Osteoblast (primary cell): ENCODE measurements at places on chromosomes 1 and 21. TPM values are rescaled to one million over a fixed set of nuclear protein-coding genes. Genes with fewer than 3 reads are reported as not detected.

DNA sequence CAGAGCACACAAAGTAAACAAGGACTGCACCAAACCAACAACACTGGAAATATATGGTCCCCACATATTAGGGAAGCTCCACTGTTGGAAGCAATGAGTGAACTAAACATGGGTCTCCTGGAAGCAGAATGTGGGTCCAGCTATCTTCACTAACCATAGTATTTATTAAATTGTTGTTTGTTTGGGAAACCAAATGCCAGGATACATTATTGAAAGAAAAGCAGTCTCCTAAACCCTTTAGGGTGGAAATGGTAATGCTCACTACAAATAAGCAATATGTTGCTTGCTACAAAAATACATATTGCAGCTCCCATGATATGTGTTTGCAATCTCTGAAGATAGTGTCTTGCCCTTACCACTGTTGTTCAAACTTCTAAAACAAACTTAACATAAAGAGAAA lies 2.2 kb downstream of the NEGR1 start:
- no peaks in the 10 kb centered on the region for H3K36me3 ChIP-seq
- peaks cover 21% of the 10 kb centered on the region for H3K4me1 ChIP-seq
- no peaks in the 10 kb centered on the region for H3K27me3 ChIP-seq
- no peak for DNase-seq
- H3K4me3 ChIP-seq = peak overlapping the region; percentile 92

DNA sequence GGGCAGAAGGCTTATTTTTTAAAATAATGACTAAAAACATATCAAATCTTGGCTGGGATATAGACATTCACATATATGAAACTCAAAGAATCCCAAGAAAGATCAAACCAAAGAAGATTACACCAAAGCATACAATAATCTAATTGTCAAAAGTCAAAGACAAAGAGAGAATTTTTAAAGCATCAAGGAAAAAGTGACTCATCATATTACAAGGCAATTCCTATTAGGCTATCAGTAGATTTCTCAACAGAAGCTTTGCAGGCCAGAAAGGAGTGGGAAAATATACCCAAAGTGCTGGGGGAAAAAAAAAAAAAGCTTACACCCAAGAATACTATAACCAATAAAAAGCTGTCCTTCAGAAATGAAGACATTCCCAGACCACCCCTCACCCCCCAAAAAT lies 375.6 kb downstream of the BRINP2 start:
- no peak for DNase-seq
- H3K4me3 ChIP-seq = no peak overlapping the region
- H3K27ac ChIP-seq = no peak overlapping the region
- no peaks in the 10 kb centered on the region for H3K27me3 ChIP-seq
- no peaks in the 10 kb centered on the region for H3K36me3 ChIP-seq
- no peaks in the 10 kb centered on the region for H3K4me1 ChIP-seq

- no peak overlapping the region for H3K4me3 ChIP-seq
- H3K36me3 ChIP-seq = peaks cover 39% of the 10 kb centered on the region
- H3K27ac ChIP-seq = no peak overlapping the region
Measured at GRCh38 chr1:25487628-25488027, 55.8 kb upstream of the LDLRAP1 start.

GRCh38 chr1:42940851-42941639 lies 17.6 kb downstream of the SLC2A1 start:
- H3K27ac ChIP-seq = peak overlapping the region; percentile 96
- DNase-seq = peak; percentile 87
- no peaks in the 10 kb centered on the region for H3K27me3 ChIP-seq
- H3K4me3 ChIP-seq = peak overlapping the region; percentile 25
- peaks cover 11% of the 10 kb centered on the region for H3K36me3 ChIP-seq

DNA sequence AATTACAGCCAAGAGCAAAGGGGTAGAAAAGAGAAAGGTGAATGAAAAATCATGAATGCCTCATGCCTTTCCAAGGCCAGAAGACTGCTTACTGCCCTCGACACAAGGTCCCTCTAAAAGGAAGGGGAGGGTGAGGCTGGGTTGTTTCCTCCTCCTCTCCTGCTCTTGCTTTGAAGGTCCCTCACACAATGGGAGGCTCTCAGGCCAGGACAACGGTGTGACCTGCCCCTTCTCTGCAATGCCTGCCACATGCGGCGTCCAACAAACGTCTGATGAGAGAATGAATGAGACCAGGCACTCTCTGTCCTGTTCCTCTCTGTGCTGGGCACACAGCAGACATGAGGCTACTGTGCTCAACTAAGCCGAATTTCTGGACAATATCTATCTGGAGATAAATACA lies 51.3 kb downstream of the SSBP3 start:
- no peaks in the 10 kb centered on the region for H3K4me1 ChIP-seq
- no peak overlapping the region for H3K27ac ChIP-seq
- no peak overlapping the region for H3K4me3 ChIP-seq
- H3K27me3 ChIP-seq = no peaks in the 10 kb centered on the region
- no peak for DNase-seq

GRCh38 chr1:198667186-198667585 lies 28.3 kb downstream of the PTPRC start:
- no peak overlapping the region for H3K4me3 ChIP-seq
- DNase-seq = no peak
- no peaks in the 10 kb centered on the region for H3K27me3 ChIP-seq
- no peaks in the 10 kb centered on the region for H3K36me3 ChIP-seq
- peak overlapping the region; percentile 89 for H3K27ac ChIP-seq

DNA sequence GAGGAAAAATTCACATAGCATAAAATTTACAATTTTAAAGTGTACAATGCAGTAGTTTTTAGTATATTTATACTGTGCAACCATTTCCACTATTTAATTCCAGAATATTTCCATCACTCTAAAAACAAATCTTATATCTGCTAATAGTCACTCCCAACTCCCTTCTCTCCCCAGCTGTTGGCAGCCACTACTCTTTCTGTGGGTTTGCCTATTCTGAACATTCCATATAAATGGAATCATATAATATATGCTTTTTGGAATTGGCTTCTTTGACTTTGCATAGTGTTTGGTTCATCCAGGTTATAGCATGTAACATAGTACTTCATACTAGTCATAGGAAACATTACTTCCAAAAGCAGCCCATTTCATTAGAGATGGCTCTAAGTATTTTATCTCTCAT lies 25.0 kb upstream of the TMEM39B start:
- H3K4me1 ChIP-seq = no peaks in the 10 kb centered on the region
- no peak overlapping the region for H3K4me3 ChIP-seq
- peak overlapping the region; percentile 14 for H3K27ac ChIP-seq

DNA sequence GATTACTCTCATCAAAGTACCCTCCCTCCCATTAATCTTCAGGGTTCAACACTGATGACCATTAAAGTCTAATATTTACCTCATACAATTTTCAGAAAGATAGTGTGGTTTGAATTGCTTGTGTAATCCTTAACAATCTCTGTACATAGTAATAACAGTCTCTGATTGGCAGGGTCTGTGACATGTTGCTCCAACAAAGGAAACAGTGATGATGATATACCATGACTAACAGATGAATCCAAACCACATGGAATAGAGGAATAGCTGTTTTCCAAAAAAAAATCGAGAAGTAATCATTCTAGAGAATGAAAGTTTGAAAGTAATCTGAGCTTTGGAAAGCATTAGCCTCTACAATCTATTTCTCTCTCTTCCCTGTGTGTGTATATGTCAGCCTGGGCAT lies 610.1 kb upstream of the NEGR1 start:
- no peaks in the 10 kb centered on the region for H3K27me3 ChIP-seq
- DNase-seq = peak; percentile 38
- H3K27ac ChIP-seq = no peak overlapping the region

- no peak overlapping the region for H3K27ac ChIP-seq
- peak; percentile 37 for DNase-seq
- no peak overlapping the region for H3K4me3 ChIP-seq
- no peaks in the 10 kb centered on the region for H3K36me3 ChIP-seq
Measured at GRCh38 chr1:5706239-5706638, 286.0 kb downstream of the NPHP4 start.

- DNase-seq = no peak
- peaks cover 18% of the 10 kb centered on the region for H3K4me1 ChIP-seq
- H3K27me3 ChIP-seq = peaks cover 16% of the 10 kb centered on the region
- H3K27ac ChIP-seq = no peak overlapping the region
- no peaks in the 10 kb centered on the region for H3K36me3 ChIP-seq
Measured at GRCh38 chr1:226678701-226679100, 60.4 kb downstream of the ITPKB start.

The SLC35F3 gene
- not detected in 2 replicates for total RNA-seq

The PRELP gene
- total RNA-seq = 0.29 and 0.36 TPM in 2 replicates

The PLXNA2 gene
- 2.7 and 3.3 TPM in 2 replicates for total RNA-seq

The SPRR1B gene
- not detected in 2 replicates for total RNA-seq
